ENCODE measurements at places on chromosomes 4 and X.

- DNase-seq, result no peak
These were observed 5.7 kb upstream of the CASP6 start for GRCh38 chr4:109708990-109709389.

GRCh38 chr4:173370130-173370476 lies 651 bp upstream of the SAP30 start:
- DNase-seq, result peak; percentile 38

GRCh38 chr4:179836179-179837075 lies 2394.2 kb upstream of the AGA start:
- DNase-seq, result no peak

- no peak for DNase-seq
These were observed 284.2 kb downstream of the RCHY1 start for GRCh38 chr4:75229806-75230570.

DNA sequence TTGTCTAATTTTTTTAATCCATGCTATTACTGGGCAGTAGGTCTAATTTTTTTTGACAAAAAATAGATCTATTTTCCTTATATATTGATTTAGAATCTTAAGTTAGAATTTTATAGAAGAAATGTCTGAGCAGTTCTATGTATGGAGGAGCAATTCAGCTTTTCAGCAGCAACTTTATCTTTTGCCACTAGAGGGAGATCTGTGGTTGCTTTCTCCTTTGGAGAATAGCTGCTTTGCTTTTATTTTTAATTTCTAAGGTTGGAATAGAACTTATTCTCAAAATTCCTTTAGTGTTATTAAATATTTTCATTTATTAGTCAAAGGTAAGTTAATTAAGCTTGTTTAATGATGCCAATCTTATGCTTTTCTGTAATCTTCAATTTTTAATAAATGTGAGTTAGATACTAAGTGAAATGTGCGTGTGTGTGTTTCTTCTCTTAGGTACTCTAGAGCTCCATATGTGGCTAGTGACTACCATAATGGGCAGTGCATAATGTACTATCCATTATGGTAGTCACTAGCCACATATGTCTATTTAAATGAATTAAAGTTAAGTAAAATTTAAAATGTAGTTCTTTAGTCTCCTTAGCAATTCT lies 29.3 kb downstream of the FAM199X start:
- no peak for DNase-seq

- no peak for DNase-seq
These were observed 42.1 kb upstream of the MAGEA4 start for GRCh38 chrX:151870602-151871001.

DNA sequence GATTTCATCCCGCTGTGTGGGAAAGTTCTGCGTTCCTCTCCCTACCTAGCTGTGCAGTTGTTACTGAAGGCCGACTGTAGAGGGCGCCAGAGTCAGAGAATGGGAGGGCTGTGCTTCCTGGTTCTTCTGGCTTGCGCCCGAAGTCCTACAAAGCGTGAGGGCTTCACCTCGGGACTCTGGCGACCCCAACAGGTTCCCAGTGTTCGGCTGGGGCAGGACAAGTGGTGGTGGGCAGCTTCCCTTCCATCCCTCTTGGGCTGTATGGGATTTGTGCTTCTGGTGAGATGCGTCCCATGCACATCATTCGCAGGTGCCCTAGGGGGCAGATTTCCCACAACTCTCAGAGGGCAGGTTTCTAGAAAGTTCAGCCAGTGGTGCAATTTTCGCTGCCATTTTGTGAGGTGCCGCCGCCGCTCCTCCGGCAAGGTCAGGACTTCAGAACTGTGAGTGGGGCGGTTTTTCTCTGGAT lies 27.3 kb downstream of the CT45A1 start:
- peak; percentile 29 for DNase-seq

DNA sequence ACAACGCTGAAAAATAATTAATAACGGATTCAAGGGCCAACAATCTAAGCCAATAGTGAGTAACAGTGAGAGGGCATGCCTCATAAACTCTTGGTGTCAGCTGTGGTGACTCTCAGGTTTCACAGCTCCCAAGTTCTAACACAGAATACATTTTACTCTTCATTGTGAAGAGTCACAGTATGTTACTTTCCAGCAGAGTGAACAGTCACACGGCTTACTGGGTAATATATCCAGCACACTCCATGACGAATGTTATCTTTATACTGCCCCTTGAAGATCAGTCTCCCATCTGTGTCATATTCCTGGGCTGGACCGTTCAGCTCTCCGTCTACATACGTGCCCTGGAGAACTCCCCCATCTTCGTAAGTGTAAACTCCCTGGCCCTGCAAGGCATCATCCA lies 23.1 kb downstream of the SETD7 start:
- no peak for DNase-seq

DNA sequence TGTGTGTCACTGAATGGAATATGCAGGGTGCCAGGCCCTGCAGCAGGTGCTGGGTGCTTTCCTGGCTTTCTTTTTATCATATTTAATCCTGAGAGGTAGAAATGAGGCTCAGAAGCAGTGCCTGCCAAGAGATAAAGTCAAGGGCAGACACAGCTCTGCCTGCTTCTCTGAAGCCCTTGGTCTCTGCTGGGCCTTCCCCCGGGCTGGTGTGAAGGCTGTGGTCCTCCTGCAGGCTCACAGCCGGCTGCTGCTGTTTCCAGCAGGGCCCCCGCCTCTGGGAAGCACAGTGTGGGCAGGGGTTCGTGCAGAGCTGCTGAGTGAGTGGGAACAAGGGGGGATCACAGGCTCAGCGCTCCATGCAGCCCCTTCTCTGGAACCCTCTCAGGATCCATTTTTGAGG lies 49.6 kb downstream of the TBC1D14 start:
- DNase-seq, result no peak

- no peak for DNase-seq
These were observed 108.8 kb downstream of the SPRY1 start for GRCh38 chr4:123505095-123506010.

- DNase-seq, result no peak
These were observed 931.0 kb upstream of the INTU start for GRCh38 chr4:126701756-126702155.

GRCh38 chrX:51804741-51805140 lies 61.5 kb downstream of the GSPT2 start:
- no peak for DNase-seq

GRCh38 chrX:136711147-136711546 lies 63.2 kb downstream of the CD40LG start:
- no peak for DNase-seq

DNA sequence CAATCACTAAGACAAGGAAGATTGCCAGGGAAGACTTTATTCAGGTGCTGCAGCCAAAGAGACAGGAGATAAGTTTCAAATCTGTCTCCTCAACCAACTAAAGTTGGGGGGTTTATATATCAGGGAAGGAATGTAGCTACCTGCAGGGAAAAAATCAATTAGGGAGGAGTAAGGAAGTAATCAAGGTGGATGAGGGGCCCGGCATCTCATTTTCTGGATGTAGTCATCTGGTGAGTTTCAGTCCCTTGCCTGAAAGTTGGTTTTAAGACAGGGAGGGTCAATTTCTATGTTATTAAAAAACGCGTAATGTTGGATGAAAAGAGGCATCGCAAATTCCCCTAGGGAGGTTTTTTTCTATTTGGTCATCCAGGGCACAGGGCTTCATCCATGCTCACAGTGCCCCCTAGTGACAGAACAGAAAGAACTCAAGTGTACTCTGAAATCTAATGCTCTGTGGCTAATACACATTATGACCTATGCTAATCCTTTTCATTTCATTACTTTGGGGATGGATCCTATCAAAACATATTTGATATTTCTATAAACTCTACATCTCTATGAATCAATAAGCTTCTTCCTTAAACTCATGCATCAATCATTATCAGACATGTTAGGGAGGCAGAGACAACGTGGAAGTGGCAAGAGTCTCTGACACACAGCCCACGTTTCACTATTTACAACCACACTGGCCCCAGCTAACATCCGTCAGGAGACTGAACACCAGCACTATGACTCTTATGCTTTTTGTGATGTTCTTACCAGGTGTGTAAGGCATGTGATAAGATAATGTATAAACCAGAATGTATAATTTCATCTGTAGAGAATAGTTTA lies 1577.0 kb upstream of the TENM3 start:
- DNase-seq, result no peak

All from stimulated activated CD4-positive, alpha-beta T cell treated with anti-CD3 and anti-CD28 coated beads, TNF-alpha, amount 100 ng/mL, for 48 hours (primary cell).